ENCODE measurements at places on chromosomes 3 and 15.
A peak's percentile ranks its signal among the peaks of the same experiment; 100 is the strongest.

GRCh38 chr3:160475884-160476283, 26.3 kb upstream of the TRIM59 start:
- DNase-seq: no peak

DNA sequence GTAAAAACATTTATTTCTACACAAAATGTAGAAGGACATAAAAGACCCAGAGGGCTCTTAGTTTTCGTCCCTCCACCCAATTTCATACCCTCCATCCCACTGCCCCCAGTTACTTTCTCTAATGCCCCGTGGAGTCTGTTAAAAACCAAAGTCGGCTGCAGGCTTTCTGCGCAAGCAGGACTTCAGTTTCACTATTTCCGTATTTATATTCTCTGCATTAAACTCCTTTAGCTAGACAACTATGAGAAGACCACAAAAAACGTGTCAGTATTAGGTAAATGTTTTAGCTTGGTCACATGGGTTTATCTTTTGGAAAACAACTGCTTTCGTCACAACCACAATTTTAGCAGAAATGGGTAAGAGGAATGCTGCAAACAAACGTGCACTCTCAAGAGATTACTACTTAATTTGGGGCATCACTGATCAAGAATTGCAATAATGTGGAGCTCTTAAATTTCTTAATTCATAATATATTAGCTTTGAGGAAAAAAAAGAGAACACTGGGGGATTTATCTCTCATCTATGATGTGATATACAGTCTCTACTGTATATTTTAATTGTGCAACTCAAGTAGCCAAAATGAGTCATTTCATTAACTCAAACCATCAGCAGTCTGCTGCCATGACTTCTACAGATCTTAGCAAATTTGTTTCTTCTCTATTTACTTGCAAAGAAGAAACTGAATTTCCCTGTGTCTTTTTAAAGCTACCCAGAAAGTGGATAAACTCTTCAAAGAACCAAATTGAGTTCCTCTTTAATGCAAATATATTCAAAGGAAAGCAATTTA, 740 bp upstream of the NSMCE3 start:
- DNase-seq: peak; percentile 33

DNA sequence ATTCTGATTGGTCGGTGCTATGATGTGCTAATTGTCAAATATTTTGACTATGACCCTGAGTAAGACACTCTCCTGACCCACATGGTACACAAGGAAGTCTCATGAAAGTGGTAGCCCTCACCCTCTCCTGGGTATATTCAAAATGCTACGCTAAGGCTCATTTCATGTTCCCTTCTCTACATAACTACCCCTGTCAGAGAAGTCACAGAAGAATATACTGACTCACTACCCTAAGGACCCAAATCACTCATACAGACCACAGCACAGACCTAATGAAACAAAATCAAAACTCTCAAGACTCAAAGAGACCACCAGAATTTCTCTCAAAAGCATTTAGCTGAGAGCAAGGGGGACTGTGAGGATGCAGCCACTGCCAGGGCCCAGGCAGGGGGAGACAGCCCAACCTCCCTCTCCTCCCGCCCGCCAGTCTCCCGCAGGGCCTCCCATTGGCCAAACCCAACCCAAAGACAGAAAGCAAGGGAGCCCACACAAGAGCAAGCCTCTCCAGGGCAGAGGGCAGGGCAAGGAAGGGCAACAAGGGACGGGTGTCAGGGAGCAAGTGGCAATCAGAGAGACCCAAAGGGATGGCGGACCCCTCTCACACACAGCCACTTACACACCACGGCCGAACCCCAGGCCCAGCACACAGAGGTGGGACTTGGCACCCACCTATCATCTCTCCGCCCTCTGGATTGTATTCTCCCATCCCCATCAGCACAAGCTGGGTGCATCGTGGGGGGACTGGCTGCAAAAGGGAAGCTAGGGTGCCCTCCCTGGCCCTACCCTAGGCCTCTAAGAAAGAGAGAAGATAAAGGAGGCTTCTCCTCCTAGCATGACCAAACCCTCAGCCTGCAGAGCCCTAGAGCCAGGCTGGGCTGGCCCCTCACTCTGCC, 41.6 kb downstream of the MEGF11 start:
- DNase-seq: no peak

DNA sequence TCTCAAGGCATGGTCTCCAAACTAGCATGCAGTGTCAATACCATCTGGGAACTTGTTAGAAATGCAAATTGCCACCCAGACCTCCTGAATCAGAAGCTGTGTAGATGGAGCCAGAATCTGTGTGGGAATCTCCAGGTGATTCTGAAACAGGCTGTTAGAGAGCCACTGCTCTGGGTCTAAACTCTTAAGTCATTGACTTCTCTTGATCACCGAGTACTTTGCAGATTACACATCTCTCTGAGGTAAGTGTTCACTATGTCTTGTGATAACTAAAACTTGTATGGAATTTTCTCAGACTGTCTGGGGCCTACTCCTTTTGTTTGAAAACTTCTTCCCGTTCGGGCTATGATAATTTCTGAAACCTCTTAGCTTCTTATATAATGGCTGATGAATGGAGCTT, 315.6 kb downstream of the EDEM1 start:
- no peak for DNase-seq

DNA sequence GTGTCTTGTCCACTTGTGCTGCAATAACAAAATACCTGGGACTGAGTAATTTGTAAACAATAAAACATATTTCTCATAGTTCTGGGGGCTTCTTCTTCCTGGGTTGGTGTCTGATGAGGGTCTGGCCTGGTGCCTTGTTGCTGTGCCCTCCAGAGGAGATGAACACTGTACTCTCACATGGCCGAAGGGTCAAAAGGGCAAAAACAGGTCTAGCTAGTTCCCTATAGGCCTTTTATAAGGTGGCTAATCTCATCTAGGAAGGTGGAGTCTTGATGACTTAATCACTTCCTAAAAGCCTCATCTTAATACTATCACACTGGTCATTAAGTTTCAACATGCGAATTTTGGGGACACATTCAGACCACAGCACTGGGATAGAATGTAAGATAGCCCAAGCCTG, 228.4 kb downstream of the TLE3 start:
- DNase-seq: no peak

- no peak for DNase-seq
Observed at GRCh38 chr3:120057626-120058025, 36.6 kb downstream of the GSK3B start.

GRCh38 chr3:160278210-160278609, 53.0 kb downstream of the C3orf80 start:
- no peak for DNase-seq

DNA sequence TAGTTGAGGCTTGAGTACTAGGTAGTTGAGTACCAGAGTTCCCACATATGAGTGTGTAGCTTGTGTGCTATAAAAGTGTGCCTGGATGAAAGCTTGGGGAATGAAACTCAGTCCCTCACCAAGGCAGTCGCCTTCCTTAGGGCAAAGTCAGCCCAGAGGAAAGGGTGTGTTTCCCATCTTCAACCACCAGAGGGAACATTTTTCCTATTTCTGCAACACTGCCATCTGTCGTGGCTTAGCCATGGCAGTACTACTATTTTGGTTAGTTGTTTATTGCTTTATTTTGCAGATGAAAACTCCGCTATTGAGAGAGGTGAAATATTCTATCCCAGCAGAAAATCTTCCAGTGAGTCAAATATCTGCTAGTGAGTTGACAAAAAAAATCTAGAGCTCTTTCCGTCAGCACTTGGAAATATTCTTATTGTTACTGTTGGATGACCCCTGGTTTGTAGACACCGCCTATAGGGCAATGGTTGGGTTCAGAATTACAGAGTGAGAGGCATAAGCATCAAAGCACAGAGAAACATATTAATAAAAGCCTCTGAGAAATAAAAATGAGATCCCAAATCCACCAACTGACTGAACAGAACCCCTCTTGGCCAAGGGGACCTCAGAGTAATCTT, 239.9 kb downstream of the CPNE4 start:
- DNase-seq: no peak

- no peak for DNase-seq
Observed at GRCh38 chr3:50454481-50455070, 48.9 kb downstream of the CACNA2D2 start.

DNA sequence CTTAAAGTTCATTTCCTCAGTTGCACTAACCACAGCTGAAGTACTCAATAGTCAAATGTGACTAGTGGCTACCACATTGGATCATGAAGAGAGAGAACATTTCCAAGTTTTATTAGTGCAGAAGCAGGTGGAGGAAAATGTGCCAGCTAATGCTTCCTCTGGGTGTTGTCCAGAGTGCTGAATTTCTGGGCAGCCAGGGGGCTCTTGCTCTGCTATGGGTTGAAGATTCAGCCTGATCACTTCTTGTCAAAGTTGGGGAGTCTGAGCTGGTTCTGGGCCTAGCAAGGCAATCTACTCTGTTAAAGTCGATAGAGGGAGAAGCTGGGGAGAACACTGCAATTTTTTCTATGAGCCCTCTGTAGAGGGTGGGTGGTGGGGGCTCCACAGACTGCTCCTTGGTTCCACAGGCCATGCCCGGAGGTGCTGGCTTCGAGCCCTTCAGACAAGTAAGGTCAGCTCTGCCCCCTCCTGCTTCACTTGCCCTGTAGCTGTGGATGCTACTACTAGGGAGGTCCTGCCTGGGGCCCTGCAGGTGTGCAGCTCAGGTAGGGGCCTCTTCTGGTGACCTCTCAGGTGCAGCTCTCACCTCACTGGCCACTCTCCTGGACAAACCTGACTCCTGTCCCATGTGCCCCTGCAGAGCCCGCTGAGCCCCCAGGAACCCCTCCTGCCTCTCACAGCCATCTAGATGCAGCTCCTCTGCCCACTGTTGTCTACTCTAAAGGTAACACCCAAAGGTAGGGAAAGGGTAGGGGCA, 8.2 kb downstream of the ALG3 start:
- no peak for DNase-seq

DNA sequence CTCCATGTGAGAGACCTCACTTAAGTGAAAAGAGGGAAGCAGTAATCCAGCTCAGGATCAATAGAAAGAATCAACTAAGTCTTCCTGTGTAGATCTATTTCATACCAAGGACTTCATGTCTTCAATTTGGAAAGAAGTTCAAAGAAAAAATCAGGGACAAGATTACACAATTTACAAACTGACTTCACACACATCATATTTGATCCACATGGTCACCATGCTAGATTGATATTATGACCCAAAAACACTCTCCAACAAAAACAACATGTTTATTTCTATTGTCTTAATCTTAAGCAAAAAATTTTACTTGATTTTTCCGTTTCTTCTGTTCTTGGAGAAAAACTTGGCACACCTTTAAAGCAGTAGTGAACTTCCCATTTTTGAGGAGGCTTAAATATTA, 76.3 kb downstream of the THBS1 start:
- DNase-seq: no peak

- DNase-seq: no peak
Observed at GRCh38 chr3:25151903-25152295, 276.2 kb upstream of the RARB start.

DNA sequence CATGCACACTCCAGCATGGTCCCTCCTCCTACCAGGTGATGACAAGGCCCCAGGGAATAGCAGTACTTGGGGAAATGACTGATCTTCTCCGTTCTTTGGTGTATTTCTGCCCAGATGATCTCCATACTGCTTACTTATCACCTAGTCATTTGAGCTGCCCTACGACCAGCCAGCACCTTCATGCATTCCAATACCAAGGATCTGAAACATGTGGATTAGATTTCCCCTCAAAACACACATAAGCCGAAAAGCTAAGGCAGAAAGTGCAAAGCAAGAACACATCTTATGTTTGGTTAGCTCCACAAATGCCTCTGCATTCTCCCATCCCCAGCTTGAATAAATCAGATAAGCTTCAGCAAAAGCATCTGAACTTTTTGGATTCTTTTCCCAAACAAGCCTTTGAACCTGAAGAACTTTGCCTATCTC, 64.8 kb upstream of the BCL6 start:
- no peak for DNase-seq

- no peak for DNase-seq
Observed at GRCh38 chr3:184603151-184604030, 41.8 kb downstream of the EPHB3 start.

- no peak for DNase-seq
Observed at GRCh38 chr3:50557915-50558314, 9.6 kb downstream of the C3orf18 start.

- DNase-seq: no peak
Observed at GRCh38 chr3:8627201-8627940, 17.2 kb downstream of the SSUH2 start.

DNA sequence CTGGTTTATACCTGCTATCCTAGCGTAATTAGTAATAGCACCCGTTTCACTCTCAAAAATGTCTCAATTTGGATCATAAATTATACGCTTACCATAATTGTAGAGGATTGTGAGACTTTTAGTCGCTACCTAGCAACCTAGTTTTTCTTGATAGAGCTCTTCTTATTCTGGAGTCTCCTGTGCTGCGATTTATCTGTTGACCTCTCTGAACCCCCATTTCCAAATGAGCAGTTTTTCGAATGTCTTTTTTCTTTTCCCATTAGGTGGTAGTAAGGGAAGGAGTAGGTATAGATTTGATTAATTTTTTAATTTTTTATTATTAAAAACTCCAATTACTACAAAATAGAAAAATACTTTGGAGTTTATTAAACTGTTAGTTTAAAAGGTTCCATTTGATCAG, 10.6 kb downstream of the SETD5 start:
- no peak for DNase-seq

DNA sequence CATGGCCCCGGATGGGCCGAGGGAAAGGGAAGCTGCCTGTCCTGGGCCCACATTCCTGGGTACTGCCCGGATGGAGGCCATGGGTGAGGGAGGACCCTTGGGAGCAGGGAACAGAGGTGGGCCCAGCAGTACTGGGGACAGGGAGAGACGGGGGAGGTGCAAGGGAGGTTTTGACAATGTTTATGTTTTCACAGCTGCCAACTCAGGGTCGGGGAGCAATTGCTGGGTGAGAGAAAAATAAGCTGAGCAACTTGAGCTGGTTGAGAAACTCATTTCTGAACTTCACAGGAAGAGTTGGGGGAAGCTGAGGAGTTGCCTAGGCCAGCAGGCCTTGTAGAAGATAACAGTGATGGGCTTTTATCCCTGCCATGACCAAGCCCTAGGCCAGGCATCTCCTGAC, 11.1 kb upstream of the TSPAN3 start:
- no peak for DNase-seq

Data from CD4-positive, alpha-beta T cell treated with Interleukin-15 for 1 hour (primary cell).